Esophagus squamous epithelium (tissue), 5 donors: ENCODE measurements at places on chromosomes 6 and 20.

DNA sequence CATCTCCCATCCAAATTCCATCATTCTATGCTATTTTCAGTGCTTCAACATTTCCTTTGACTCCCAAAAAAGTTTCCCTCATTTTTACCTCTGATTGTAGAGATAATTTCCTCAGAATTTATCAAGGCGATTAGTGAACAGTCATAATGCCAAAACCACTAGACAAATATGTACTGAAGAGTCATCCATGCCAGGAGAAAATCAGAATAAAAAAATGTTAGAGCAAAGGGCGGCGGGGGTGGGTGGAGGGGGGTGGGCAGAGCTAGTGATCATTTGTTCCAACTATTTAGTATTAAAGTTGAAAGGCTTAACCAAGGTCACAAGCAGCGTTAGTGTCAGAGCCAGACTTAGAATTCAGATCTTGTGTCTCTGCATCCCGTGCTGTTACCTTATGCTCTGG is 5.3 kb upstream of the ADGRF5 start:
- DNase-seq: no peak
- H3K36me3 ChIP-seq: no peaks in the 10 kb centered on the region

DNA sequence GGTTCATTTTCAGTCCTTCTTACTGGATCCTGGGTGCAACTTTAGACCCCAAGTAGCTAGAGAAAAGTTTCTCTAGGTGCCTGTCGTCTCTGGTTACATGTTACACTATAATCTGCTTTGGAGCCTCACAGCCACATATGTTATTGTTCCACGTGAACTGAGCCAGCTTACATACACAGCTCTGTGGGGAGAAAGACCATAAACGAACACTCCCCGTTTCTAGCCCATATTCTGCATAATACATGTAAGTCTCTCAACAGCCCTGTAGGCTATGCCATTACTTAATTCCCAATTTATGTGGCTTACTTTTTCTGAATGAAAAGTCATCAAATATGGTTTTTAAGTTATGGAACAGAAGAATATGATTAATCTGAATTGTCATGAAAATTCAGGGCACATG is 233.8 kb downstream of the BCKDHB start:
- H3K36me3 ChIP-seq: no peaks in the 10 kb centered on the region
- no peak for DNase-seq
- peaks cover 5% of the 10 kb centered on the region for H3K4me1 ChIP-seq
- no peak overlapping the region for H3K27ac ChIP-seq

- H3K27ac ChIP-seq: no peak overlapping the region
- no peaks in the 10 kb centered on the region for H3K36me3 ChIP-seq
- no peak overlapping the region for H3K4me3 ChIP-seq
- no peaks in the 10 kb centered on the region for H3K27me3 ChIP-seq
Observed at GRCh38 chr6:149834513-149835481, 29.4 kb downstream of the LRP11 start.

DNA sequence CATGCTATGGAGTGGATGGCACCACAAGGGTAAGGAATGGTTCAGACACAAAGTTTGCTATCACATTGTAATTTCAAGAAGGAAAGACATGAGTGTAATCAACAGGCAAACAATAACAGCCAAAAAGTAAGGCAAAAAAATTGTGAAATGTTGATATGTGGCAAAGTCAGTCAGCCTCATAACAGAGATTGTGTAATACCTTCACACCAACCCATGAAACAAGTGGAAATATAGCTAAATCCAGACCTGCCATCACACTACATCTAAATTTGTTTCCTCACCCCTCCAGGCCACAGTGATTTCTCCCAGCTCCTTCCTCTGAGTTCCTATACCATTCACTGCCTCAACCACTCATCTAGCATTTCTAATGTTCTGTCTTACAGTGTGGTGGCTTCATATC is 37.3 kb downstream of the SIM1 start:
- no peak overlapping the region for H3K4me3 ChIP-seq
- DNase-seq: no peak
- no peaks in the 10 kb centered on the region for H3K27me3 ChIP-seq
- no peaks in the 10 kb centered on the region for H3K4me1 ChIP-seq

DNA sequence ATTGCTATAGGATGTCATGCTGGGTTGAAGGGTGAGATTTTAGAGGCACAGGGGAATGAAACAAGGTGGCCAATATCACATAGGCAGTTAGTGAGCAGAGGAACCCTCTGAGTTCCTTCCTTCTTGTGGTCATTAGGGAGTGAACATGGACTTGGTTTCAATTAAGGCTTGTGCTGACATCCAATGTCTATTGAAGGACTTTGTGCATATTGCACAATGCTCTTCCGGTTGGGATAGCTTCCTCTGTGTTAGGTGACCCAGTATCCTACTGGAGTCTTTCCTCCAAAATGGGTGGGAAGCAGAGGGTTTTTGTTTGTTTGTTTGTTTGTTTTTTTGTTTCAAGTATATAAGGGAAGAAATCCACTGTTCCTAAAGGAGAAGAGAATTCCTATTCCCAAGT is 98.5 kb downstream of the HDGFL1 start:
- H3K27me3 ChIP-seq: no peaks in the 10 kb centered on the region
